ENCODE measurements at places on chromosomes 13 and 19. TPM values are rescaled to one million over a fixed set of nuclear protein-coding genes. Genes with fewer than 3 reads are reported as not detected.

- DNase-seq, result no peak
- H3K4me3 ChIP-seq, result no peak overlapping the region
- no peaks in the 10 kb centered on the region for H3K4me1 ChIP-seq
- no peak overlapping the region for H3K27ac ChIP-seq
These were observed 63.7 kb upstream of the IPO5 start for GRCh38 chr13:97889803-97890202.

ITGBL1 gene
- total RNA-seq, result 0.68 TPM

- peaks cover 24% of the 10 kb centered on the region for H3K4me1 ChIP-seq
- no peaks in the 10 kb centered on the region for H3K36me3 ChIP-seq
- no peaks in the 10 kb centered on the region for H3K27me3 ChIP-seq
These were observed 164.7 kb downstream of the KATNAL1 start for GRCh38 chr13:30142486-30143211.

NTF4 gene
- not detected for total RNA-seq

CYP4F8 gene
- total RNA-seq, result not detected

GRCh38 chr19:1409204-1410005, 2.0 kb downstream of the DAZAP1 start:
- H3K4me1 ChIP-seq, result peaks cover 54% of the 10 kb centered on the region
- no peak for DNase-seq
- no peaks in the 10 kb centered on the region for H3K27me3 ChIP-seq

CAPN12 gene
- 44.8 TPM for total RNA-seq

DNA sequence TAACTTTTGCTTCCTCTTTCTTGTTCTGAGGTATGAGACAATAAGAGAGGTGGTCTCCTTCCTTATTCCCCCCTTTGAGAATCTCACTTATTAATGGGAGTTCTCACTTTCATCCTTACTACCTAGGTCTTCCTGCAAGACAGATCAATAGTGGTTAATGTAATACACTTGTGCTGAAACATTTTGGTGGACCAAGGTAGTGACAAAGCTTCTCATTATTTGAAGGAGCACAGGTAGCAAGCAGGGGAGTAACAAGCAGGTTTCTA, 17.9 kb downstream of the ZNF700 start:
- no peak overlapping the region for H3K27ac ChIP-seq
- DNase-seq, result no peak
- no peaks in the 10 kb centered on the region for H3K4me1 ChIP-seq

MISP gene
- 346 TPM for total RNA-seq

ATP7B gene
- total RNA-seq, result 32.9 TPM

GRCh38 chr19:10431254-10431942, 11.1 kb downstream of the PDE4A start:
- H3K27ac ChIP-seq, result peak overlapping the region; percentile 69
- peaks cover 18% of the 10 kb centered on the region for H3K27me3 ChIP-seq
- H3K4me3 ChIP-seq, result peak overlapping the region; percentile 57
- H3K36me3 ChIP-seq, result no peaks in the 10 kb centered on the region
- peak; percentile 61 for DNase-seq
- peaks cover 20% of the 10 kb centered on the region for H3K4me1 ChIP-seq

Measured in transverse colon (tissue), 4 donors.